Right hindlimb (tissue), 1 donor: ENCODE measurements at places on chromosomes 4 and X.

GRCh38 chrX:140502491-140503237 is 2.2 kb downstream of the SOX3 start:
- DNase-seq, result no peak

DNA sequence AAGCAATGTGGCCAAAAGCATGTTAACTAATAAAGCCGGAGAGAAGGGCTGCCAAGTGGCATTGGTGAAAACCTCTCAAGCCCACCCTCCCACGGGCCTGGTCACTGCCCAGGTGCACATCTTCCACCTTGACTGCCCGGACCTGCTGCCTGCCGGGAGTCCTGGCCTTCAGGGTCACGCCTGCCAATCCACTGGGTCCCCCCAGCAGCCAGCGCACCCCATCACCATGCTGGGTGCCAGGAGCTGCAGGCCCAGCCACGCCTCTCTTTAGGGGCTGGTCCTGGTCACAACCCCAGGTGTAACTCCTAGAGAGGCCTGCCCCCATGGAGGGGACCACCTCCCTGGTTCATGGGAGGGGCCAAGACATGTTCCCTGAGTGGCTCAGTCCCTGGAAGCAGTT is 66.4 kb downstream of the PSAPL1 start:
- DNase-seq, result no peak

DNA sequence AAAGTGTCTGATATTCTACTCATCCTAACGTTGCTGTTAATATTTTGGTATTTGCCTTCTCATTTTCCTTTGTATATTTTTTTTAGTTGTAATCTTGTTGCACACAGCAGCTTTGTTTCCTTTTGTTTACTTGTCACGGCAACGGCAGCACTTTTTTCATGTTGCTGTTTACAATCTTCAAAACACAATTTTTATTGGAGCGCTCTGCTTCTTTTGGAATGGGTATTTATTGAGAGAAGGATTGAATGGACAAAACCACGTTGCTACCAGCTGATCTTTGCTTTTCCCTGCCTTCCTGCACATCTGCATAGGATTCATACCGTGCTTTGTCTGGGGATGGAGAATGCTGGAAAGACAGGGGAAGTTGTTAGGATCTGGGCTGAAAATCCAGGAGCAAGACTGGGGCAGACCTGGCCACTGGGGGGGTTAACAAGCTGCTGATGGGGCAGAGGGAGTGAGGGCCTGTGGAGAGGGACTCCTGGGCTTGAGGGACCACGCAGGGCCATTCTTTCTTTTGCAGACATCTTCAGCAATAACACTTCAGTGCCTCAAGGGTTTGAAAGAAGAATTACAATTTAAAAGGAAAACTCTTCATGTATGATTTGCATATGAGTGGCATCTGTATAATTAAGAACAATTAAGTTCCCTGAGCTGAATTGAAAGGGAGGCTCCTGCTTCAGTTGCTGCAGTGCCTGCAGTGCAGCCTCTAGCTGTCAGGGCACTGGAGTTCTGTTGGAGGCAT is 69.8 kb downstream of the TMEM131L start:
- DNase-seq, result no peak

DNA sequence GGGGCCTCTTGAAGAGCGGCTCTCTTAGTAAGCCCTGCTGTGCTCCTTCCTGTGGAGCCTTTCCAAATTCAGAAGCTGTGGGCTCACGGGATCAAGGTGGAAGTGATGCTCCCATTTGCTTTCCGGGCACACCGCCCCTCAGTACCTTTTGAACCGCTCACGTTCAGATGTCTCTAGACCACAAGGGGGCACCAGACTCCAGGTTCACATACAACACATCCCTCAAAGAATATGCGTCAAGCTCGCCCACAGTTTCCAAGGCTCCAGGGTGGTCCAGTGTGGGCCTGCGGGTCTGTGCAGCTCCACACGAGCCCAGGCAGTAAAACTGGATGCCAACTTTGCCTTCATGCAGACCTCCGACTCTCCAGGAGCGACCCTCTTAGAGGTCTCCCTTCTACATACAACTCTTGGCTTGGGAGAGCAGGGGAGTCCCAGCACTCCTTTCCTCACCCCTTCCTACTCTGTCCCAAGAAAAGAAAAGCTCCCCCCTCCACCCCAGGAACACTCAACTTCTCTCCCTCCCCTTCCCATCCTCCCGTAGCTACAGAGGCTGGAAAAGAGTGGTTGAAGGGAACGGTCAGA is 11.0 kb downstream of the SUPT20HL1 start:
- DNase-seq, result peak; percentile 61

- no peak for DNase-seq
Observed at GRCh38 chrX:117978402-117978801, 138.2 kb downstream of the KLHL13 start.

DNA sequence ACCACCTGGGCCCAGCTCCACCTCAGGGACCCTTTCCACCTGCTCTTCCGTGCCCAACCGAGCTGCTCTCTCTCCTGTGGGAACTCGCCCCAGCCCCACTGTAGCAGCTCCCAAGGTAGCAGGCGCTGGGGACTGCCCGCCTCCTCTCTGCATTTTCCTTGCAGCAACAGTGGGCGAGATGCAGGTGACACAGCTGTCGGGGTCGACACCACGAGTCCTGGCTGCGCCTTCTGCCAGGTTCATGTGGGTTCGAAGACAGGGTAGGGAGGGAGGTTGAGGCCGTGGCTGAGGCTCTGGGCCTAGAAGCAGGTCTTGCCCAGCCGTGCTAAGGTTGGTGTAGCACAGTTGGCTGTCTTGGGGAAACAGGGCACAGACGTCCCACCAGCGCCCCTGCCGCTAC is 245.2 kb upstream of the FSTL5 start:
- DNase-seq, result no peak

DNA sequence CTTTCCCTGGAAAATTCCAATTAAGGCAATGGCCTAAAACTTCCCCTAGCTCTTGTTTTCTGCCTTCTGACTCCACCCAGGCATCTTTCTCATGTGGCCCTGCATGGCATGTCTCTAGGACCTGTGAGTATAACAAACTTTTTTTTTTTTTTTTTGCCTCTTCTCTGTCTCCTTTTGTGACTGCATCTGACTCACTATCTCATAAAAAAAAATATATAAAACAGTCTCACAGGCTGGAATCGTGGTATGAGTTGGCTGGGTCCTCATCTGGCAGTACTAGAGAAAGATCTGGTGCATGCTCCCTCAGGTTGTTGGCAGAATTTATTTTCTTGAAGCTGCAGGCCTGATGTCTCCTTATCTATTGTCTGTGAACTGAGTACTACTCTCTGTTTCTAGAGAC is 313.9 kb downstream of the TECRL start:
- no peak for DNase-seq

GRCh38 chr4:123673971-123674370 is 277.4 kb downstream of the SPRY1 start:
- no peak for DNase-seq

- DNase-seq, result no peak
Observed at GRCh38 chr4:150070464-150071170, 7.6 kb upstream of the DCLK2 start.

- no peak for DNase-seq
Observed at GRCh38 chr4:33188733-33189132, 2468.6 kb downstream of the PCDH7 start.

DNA sequence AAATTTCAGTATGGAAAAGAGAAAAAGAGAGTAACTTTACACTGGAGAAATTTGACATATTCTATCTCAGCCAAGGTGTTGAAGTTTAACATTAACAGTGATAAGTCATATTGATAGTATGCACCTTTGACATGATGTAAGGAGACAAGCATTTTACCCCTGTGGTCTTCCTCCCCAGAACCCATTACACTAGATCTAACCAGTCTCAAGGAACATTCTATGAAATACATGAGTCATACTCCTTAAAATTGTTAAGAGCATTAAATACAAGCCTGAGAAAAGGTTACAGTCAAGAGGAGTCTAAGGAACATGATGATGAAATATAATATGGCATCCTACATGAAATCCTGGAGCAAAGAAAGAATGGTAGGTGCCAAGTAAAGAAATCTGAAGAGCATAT is 1151.3 kb upstream of the IGFBP7 start:
- DNase-seq, result no peak

DNA sequence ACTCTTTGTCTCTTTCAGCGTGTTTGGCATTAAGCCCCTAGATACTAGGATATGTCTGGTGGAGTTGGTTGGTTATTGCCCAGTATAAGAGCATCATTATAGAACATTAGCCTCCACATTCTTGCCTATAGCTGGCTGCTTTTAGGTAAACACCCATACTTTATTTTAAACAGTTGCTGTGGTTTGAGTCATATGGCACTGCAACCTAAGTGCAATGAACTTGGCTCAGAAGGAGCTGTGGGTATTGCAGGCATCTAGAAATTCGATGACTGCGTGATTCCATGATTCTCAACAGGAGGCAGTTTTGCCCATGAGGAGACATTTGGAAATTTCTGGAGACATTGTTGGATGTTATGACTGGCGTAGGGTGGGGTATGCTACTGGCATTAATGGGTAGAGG is 49.5 kb downstream of the DCLK2 start:
- no peak for DNase-seq

DNA sequence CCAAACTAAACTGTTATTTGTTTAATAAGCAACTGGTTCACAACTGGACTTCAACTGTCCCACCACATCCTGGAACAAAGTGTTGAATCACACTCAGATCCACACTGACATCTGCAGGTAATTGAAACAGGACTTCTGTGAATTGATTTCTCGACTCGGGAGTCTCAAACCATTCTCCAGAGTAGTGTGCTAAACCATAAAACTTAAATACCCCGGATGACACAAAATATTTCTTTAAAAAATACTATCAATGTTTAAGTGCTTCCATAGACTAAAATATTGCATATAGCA is 95.4 kb upstream of the PLAC1 start:
- no peak for DNase-seq

DNA sequence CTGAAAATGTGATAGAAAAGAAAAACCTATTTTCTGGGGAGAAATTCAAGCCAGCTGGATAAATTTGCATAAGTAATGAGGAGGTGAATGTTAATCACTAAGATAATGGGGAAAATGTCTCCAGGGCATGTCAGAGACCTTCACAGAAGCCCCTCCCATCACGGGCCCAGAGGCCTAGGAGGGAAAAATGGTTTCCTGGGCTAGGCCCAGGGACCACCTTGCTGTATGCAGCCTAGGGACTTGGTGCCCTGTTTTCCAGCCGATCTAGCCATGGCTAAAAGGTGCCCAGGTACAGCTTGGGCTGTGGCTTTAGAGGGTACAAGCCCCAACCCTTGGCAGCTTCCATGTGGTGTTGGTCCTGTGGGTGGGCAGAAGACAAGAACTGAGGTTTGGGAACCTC is 46.6 kb upstream of the TRPC5OS start:
- no peak for DNase-seq

DNA sequence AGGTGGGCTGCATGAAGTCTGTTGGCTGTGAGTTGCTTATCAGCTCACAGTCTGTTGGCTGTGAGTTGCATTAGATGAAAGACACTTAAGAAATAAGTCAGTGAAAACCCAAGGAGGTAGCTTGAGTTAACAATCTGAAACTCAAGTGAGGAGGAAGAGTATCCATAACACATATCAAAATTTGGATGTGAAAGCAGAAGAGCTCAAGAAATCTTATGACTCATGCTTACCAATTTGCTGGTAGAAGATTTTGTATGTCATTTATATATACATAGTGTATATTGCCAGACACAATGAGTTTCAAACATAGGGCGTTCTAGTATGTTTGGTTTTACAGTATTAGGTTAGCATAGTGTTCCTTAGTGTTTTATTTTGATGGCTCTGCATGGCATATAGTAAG is 107.4 kb downstream of the DDIT4L start:
- no peak for DNase-seq

- DNase-seq, result no peak
Observed at GRCh38 chr4:164169591-164169990, 584.3 kb upstream of the SMIM31 start.

DNA sequence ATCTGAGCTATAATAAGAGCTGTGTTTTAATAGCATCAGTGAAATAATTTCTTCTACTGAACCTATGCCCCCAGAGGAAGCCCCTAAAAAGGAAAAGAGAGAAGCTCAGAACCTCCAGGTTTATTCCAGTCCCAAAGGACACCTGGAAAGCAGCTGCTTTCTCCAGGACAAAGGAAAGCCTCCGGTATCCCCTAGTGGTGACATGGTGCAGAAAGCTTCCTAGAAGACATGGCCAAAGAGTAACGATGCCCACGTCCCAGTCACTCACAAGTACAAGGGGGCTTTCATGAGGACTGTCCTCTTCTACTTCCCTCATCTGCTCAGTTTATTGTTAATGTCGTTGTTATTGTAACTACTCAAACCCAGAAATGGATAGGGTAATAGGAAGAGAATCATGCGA is 343.9 kb downstream of the UNC5C start:
- DNase-seq, result no peak

- peak; percentile 35 for DNase-seq
Observed at GRCh38 chrX:24260842-24261550, 52.9 kb downstream of the SUPT20HL2 start.

DNA sequence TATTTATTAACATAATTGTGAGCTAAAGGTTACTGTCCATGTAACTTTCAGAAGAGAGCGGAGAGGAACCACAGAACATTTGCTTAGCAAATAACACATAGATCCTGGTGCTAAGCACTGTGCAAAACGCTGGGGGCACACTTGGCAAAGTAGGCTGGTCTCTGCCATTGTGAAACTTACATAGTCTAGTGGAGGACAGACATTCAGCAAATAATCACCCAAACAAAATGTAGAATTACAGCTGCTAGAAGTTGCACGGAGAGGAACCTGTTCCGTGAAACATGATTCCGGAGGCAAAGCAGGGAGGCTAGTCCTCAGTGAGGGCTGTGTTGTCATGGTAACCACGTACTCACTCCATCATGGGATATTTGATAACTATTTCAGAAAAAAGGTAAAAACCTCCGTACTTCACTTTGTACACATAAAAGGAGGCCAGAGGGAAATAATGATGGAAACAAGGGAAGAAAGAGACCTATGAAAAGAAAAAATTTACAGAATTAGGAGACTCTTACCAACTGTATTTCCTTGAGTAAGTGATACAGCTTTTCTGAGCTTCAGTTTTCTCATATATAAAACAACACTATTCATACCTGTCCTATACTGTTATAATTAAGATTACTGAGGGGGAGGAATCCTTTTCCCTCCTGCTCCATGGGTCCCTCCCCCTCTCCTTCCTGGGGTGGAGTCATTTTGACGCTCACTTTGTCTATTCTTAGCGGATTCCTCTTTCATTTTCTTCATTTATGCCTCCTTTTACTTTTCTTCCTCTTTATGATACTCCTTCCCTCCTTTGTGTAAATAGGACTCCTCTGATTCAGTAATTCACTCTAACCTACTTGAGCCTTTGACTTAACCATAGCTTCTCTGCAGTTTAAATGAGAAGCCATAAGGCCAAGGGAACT is 825 bp upstream of the RASGEF1B start:
- DNase-seq, result peak; percentile 44

GRCh38 chr4:173051716-173052115 is 116.9 kb upstream of the GALNT7 start:
- DNase-seq, result peak; percentile 27

DNA sequence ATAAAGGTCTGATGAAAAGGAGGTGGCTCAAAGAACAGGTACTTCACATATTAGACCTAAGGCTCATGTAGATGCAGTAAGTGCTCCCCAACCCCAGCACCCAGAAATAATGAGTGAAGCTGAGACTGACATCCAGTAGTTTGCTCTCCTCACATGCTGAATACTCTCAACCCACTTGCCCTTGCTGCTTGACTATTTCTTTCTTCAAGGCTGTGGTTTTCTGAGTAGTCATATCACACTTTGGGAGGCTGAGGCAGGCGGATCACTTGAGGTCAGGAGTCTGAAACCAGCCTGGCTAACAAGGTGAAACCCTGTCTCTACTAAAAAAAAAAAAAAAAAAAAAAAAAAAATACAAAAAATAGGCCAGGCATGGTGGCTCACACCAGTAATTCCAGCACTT is 51.5 kb upstream of the PRPS1 start:
- DNase-seq, result no peak

- no peak for DNase-seq
Observed at GRCh38 chrX:111460607-111461006, 48.6 kb upstream of the DCX start.

GRCh38 chr4:20305976-20306375 is 54.3 kb downstream of the SLIT2 start:
- DNase-seq, result no peak
